ENCODE measurements at places on chromosomes 2 and 18. TPM values are rescaled to one million over a fixed set of nuclear protein-coding genes. Genes with fewer than 3 reads are reported as not detected.

ODC1 gene
- total RNA-seq, result 82.8 TPM

LAMA1 gene
- not detected for total RNA-seq

DNA sequence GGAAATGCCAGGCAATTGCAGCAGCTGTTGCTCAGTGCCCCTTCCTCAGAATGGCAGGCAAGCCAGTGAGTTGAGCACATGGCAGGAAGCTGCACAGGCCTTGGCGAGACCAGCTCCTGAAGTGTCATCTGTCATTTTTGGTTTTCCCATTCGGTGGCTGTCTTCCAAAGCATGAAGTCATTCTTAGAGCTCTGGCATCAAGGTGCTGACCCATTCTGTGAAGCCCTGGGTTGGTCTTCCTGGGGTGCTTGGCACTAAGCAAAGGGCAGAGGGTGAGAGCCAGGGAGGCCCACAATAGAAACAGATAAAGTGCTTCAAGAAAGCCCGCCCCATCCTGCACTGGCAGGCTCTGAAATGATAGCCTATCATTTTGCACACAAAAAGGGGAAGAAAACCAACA is 150.5 kb downstream of the VAPA start:
- H3K36me3 ChIP-seq, result no peaks in the 10 kb centered on the region
- H3K27ac ChIP-seq, result no peak overlapping the region
- no peak overlapping the region for H3K4me3 ChIP-seq
- peaks cover 3% of the 10 kb centered on the region for H3K4me1 ChIP-seq
- no peaks in the 10 kb centered on the region for H3K27me3 ChIP-seq
- DNase-seq, result no peak

- peak overlapping the region; percentile 85 for H3K4me3 ChIP-seq
- H3K27ac ChIP-seq, result peak overlapping the region; percentile 100
- H3K36me3 ChIP-seq, result no peaks in the 10 kb centered on the region
- no peaks in the 10 kb centered on the region for H3K27me3 ChIP-seq
Measured at GRCh38 chr2:144515696-144516410, 4.1 kb downstream of the ZEB2 start.

GRCh38 chr18:31275722-31276463 is 42.1 kb upstream of the DSG1 start:
- no peaks in the 10 kb centered on the region for H3K4me1 ChIP-seq
- H3K4me3 ChIP-seq, result no peak overlapping the region
- H3K36me3 ChIP-seq, result no peaks in the 10 kb centered on the region
- no peak overlapping the region for H3K27ac ChIP-seq

- peaks cover 11% of the 10 kb centered on the region for H3K4me1 ChIP-seq
- DNase-seq, result no peak
- no peak overlapping the region for H3K27ac ChIP-seq
Measured at GRCh38 chr18:63128237-63128974, 191.2 kb downstream of the BCL2 start.

GRCh38 chr2:141264848-141265247 is 866.0 kb downstream of the LRP1B start:
- H3K4me1 ChIP-seq, result no peaks in the 10 kb centered on the region
- no peaks in the 10 kb centered on the region for H3K36me3 ChIP-seq
- DNase-seq, result no peak
- no peak overlapping the region for H3K27ac ChIP-seq

Data from ascending aorta (tissue), 2 donors.